T-helper 1 cell treated with Interleukin-12 subunit alpha and Interleukin-12 subunit beta and Interleukin-4 antibody, amounts not matched to agents 30 ng/mL and 1 ng/mL, for 36 hours (primary cell): ENCODE measurements at places on chromosomes 1 and 21. TPM values are rescaled to one million over a fixed set of nuclear protein-coding genes. Genes with fewer than 3 reads are reported as not detected.

OR2T2 gene
- not detected in 2 replicates for total RNA-seq

AADACL4 gene
- total RNA-seq, result not detected in 2 replicates

ARHGEF10L gene
- not detected in 2 replicates for total RNA-seq

IQGAP3 gene
- 9.6 and 11.6 TPM in 2 replicates for total RNA-seq

RPS6KA1 gene
- 216 and 220 TPM in 2 replicates for total RNA-seq

SERINC2 gene
- total RNA-seq, result 0.10 and 0.29 TPM in 2 replicates

CD2 gene
- 488 and 495 TPM in 2 replicates for total RNA-seq
